ENCODE measurements at places on chromosomes 7 and 10.

GRCh38 chr7:87920578-87920977 is 13.5 kb upstream of the ADAM22 start:
- no peak for DNase-seq

DNA sequence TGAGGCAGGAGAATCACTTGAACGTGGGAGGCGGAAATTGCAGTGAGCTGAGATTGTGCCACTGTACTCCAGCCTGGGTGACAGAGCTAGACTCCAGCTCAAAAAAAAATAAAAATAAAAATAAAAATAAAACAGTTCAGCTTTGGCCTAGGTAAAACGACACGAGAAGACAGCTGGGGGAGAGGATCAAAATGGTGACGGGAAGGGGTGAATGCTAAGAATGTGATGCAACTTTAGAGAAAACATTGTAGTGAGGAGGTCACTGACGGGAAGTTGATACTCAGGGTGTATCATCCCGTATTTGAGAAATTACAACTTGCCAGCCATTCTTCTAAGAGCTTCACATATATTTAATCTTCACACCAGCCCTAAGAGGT is 1.1 kb downstream of the NDST2 start:
- DNase-seq, result no peak

DNA sequence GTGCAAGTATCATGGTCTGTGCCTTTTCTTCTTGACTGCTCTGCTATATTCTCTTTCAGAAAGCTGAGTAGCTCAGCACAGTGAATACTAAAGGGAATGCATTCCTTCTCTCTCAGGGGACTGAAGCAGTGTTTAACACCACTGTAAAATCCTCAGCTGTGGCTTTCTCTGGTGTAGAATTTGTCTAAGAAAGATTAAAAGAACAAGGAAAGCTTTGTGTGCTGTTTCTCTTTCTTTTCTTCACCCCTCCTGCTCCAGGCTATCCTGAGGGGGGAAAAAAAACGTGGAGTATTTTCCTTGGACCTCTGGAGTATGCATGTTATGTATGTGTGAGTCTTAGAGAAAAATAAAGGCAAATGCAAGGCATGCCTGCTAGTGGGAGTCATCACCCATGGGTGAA is 383.9 kb downstream of the AUTS2 start:
- DNase-seq, result no peak

- no peak for DNase-seq
Observed at GRCh38 chr7:132140341-132140740, 435.9 kb downstream of the PLXNA4 start.

DNA sequence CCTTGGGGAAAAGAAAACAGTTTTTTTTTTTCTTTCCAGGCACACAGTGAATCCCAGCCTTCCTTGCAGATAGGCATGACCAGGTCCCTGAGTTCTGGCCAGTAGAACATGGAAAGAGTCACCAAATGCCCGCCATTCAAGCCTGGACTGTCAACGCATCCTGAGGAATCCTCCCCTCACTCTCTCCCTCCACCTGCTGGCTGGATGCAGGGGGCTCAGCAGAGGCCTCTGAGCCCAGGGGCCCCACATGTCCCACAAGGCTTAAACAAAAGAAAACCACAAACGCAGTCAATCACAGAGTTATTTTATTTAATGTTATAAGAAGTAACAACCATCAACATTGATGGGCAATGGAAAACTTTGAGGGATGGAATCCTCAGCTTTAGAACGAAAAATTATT is 93.1 kb downstream of the JCAD start:
- no peak for DNase-seq

DNA sequence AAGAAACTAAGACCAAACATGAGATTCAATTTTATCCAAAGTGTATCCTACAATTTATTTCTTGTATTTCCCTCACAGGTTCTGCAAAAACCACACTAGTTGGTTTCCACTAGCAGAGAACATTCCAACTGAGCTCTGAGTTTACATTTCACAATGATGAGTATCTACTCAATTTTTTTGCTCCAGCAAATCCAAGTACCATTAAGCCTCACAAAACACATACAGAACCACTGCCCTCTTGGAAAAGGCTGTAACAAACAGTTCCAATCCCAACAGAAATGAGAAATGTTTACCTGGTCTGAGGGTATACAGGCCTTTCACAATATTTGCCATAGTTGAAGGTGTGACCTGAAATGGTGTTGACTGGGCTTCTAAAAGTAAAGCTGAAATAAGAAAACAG is 59.9 kb downstream of the CACUL1 start:
- no peak for DNase-seq

DNA sequence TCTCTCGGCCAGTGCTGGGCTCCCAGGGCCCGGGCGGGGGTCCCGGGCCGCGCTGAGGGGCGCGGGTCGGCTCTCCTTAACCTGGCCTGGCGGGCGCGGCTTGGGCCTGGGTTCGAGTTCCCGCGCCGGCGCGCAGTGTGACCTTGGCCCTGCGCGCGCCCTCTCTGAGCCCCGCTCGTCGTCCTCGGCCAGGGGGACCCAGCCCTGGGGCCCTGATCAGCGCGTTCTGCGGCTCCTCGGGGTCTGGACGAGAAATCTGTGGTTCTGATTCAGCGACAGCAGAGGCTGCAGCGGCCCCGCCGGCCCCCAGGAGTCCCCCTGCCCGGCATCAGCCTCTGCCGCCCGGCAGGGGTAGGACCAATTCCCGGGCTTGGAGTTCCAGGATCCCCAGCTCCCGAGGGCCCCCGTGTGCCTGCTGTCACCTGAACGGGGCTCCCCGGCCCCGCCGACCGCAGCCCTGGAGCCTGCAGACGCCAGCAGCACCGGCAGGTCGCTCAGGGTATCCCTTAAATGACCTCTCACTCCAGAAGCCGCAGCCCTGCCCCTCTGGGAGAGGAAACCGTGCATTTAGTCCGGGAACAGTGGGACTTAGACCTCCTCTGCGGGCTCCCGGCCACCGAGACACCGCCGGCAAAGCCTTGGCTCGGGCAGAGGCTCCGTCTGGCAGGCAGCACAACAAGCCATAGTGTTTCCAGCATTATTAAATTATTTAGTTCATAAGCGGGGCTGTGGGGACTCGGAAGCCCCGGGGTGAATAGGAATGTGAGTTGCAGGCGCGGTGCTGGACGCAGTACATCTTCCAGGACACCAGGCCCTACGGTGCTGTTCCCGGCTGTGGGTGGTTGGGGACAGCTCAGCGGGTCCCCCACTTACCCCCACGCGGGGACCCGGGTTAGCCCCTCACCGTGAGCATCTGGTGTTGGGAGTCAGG is 572 bp downstream of the CHST12 start:
- DNase-seq, result no peak

- DNase-seq, result no peak
Observed at GRCh38 chr7:15860264-15860949, 173.9 kb upstream of the MEOX2 start.

DNA sequence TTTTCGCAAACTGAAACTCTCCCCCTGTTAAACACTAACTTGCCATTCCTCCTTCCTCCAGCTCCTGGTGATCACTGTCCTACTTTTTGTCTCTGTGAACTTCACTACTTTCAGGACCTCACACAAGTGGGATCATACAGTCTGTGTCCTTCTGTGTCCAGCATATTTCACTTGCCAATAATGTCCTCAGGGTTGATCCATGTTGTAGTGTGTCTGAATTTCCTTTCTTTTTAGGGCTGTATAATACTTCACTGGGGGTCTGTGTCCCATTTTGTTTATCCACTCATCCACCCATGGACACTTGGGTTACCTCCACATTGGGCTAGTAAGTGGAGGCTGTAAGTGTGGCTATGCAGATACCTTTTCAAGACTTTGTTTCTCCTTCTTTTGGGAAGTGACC is 42.7 kb upstream of the GJD4 start:
- no peak for DNase-seq

DNA sequence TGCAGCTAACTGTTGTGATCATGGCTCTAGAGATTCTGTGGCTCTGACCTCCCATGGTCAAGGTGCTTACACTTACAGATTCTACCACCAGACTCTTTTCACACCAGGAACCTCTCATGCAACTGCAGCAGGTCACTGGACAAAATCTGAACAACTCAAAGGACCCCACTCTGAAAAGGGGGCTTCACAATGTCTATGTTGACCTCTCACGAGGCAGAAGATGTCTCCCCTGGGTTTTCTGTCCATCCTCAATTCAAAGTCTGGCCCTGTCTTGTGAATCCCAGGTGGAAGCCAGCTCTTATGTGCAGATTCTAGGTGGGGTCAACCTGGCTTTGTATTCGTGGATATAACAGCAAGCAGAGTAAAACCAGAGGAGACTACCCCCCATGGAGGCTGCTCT is 118.6 kb upstream of the ZNF479 start:
- no peak for DNase-seq

DNA sequence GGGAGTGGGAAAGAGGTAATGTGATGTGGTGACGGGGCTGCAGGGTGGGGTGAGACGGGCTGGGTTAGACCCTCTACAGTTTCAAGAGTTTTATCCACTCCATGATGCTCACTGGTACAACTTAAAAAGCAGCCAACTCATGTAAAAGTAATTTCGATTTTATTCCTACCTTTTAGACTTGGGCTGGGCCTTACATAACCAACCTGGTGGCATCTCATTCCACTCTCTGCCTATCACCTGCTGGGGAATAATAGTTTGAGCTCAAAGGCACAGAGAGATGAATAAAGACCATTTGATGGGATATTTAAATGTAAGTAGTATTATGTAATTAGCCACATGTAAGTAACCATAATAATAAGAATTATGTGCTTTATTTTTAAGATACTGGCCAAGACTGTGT is 366.0 kb upstream of the RNF32 start:
- no peak for DNase-seq

GRCh38 chr7:124836173-124836572 is 70.6 kb upstream of the GPR37 start:
- DNase-seq, result no peak

DNA sequence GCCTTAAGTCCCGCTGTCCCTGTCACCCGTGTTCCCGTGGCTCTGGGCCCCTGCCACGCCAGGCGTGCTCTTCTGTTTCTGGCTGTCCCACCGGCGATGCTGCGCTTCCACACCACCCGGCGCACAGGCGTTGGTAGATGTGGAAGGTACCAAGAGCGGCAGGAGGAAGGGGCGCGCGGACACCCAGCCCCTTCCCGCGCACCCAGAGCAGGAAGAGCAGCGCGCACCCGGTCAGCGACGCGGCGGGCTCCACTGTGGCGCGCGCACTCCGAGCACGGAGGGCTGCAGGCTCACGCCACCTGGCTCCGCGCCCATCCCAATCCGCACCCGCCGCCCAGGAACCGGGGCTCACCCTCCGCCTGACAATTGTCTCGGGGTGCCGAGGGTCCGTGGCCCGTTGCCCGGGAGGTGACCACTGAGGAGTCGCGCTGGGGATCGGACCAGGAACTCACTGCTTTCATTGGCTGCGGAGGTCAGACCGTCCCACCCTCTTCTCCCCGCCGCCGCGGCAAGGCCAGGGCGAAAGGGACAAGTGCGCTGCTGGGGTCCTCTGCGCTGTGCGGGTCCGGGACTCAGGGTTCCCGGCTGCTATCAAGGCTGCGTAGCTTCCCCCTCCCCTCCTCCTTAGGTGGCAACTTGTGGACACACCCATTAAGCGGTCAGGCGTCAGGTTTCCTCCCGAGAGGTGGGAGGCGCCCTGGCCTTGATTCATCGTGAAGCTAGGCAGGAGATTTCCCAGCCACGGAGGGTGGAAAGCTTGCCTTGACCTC is 121.6 kb upstream of the ZNF92 start:
- peak; percentile 36 for DNase-seq

DNA sequence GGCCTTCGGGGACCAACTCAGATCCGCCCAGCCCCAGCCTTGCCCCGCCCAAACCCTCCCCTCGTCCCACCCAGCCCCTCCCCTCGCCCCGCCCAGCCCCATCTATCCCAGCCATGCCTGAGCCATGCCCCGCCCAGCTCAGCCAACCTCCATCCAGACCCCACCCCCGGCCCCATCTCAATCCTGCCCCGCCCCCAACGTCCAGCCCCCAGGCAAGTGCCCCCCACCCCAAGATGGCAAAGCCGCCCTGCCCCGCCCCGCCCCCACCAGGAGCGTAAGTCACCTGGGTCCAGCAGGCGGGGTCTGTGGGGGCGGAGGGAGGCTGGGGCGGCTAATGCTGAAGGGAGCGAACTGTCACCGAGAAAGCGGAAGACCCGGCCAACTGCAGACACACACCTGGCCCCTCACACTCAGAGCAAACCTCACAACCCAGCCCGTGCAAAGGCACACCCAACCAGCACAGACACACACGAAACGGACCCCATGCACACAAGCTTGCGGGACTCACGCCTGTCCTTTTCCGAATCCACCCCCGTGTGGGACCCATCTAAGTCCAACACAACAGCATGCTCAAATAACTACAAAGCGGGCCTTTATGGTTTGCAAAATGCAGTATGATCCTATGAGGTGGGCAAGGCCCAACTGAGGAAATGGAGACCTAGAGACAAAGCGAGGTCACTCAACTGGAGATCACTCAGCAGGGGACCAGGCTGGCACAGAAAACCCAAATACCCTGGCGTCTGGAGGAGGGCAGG is 11.5 kb upstream of the OGA start:
- no peak for DNase-seq

DNA sequence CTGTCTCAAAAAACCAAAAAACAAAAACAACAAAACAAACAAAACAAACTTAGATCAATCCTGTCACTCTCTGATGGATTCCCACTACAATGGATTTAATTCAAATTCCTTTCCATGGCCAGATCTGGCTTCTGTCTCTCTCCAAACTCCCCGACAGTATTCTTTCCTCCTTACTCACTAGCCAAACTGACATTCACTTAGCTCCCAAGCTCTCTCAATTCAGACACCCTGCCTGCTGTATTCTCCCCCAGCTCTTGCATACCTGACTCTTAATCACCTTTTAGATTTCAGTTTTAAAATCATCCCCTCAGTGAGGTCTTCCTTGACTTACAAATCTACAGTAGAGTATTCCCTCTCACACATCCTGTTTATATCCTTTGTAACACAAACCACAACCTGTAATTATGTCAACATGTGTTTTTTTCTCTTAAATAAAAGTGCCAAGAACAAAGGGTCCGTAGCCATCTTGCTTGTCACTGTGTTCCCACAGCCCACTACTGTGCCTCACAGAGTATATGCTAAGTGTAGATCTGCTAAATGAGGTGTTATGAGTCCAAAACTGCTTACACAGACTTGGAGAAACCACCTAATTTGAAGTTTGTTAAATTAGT is 14.4 kb downstream of the HERPUD2 start:
- no peak for DNase-seq

DNA sequence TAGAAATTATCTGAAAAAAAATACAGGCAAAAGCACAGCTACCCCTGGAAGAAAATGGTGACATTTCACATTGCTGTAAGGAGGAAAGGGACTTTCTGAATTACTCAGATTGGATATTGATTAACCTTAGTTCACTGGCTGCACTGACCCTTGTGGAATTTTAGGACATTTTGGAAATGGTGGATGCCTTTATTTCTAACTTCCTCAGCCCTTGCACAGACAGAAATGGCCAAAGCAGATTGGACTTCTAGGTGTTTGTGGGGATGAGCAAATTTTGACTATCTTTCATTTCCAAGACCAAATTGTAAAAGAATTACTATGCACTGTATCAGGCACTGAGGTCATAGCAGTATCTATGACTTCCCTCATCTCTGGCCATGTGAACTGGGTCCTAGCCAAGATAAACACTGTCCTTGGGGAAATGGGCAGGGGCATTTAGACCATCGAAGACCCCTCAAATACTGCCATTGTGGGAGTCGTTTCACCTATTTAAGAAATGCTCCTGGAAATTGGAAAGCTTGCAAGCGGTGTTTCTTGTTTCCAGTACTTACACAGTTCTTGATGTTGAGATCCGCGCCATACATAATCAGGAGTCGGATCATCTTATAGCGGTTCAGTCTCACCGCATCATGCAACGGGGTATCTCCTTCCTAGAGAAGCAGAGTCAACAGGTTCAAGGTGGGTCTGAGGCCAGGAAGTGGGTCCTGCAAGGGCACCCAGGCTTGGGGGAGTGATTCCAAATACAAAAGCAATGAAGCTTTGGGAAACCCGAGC is 5.7 kb downstream of the ANKRD1 start:
- DNase-seq, result no peak

All from epithelial cell of prostate (primary cell).